ENCODE measurements at places on chromosomes 1 and 21.

DNA sequence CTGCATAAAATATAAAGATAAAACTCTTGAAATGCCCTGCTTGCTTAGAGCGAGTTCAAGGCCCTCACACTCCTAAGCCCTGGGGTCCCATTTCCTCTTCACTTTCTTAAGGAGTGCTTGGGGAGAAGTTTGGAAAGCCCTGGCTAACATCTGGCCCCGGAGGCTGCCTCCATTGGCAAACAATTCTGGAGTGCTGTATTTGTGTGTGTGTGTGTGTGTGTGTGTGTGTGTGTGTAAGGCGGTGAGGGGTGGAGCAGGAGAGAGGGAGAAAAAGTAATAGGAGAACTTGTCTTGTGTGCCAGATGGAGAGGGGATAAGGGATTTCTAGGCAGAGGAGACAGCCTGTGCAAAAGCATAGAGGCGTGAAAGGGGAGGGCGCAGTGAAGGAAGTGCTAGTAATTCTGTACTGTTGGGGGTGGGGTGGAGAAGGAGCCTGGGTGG lies 578 bp upstream of the TRIM62 start:
- peak; percentile 75 for DNase-seq

GRCh38 chr21:30577766-30578165 lies 12.4 kb downstream of the KRTAP22-2 start:
- no peak for DNase-seq

- no peak for DNase-seq
Measured at GRCh38 chr1:181812208-181812607, 249.3 kb downstream of the ZNF648 start.

GRCh38 chr1:234065794-234066447 lies 161.4 kb downstream of the SLC35F3 start:
- peak; percentile 89 for DNase-seq

DNA sequence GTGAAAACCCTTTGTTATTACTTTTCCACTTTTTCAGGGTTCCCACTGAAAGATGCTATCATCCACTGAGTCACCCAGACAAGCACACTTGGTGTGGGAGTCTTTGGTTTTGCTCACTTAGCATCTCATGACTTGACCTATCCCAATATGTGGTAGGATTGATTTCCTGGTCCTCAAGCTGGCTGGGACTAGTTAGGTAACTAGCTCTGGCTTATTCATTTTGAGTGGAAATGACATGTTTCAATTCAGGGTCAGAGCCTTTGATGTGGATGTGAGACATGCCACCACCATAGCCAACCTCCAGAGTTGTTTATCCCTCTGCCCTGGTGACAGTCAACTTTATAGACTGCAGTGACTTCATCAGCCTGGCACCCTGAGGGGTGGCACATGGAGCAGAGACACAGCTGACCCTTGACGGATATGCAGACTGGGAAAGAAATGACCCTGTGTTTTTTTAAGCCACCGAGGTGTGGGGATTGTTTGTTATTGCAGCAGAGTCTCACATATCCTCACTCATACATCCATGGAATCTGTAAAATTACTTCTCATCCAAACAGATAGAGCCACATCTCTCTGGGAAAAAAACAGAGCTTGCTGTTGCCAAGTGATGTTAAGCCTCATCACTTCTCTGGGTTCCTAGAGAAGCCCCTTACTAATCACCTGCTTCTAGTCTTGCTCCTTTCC lies 699.9 kb downstream of the MATN1 start:
- no peak for DNase-seq

DNA sequence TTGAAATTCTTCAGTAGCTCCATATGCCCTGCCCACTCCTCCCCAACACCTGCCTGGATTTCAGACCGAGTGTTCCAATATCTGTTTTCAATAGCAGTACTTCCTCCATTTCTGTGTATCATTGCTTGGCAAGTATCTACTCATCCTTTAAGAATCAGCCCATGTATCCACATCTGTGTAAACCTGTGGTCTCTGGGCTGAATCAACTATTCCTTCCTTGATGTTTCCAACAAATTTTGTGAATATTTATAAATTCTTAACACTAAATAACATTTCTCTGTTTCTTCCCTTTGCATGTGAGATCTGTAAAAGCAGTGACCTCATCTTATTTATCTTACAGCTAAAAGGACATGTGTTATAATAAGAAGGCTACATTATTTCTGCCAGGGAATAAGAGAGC lies 26.0 kb upstream of the UAP1 start:
- no peak for DNase-seq

DNA sequence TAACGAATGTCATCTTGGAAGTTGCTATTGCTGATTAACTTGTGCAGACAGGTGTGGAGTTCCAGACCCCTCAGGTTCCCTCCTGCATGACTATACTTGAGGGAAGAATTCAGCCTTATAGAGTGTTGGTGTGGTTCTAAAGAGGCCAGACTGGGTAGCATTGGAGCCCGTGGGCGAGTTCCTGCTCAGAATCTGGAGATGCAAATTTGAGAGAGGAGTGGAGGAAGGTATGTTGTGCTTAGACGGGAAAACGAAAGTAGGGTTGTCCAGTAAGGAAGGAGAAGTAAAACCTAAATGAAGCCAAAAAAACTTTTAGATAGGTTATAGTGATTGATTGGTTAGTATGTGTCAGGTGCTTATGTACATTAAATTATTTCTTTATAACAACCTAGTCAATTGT lies 79.2 kb downstream of the ZNF326 start:
- no peak for DNase-seq

DNA sequence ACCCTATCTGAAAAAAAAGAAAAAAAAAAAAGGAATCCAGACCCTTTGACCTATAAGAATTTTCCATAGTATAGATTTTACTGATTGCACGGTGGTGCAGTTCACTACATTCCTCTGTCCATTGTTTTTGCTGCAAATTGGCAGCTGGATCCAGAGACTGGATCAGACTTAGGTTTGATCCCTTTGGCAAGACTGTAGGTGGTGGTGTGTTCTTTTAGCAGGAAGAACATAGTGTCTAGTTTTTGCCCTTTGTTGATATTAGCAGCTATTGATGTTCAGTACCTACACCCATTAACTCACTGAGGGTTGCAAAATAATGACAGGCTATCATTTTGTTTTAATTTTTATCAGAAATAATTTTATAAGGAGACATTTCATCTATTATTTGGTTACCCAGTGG lies 37.1 kb downstream of the OSBPL9 start:
- DNase-seq = no peak

- DNase-seq = peak; percentile 32
Measured at GRCh38 chr1:38891753-38892152, 10.4 kb upstream of the GJA9 start.

DNA sequence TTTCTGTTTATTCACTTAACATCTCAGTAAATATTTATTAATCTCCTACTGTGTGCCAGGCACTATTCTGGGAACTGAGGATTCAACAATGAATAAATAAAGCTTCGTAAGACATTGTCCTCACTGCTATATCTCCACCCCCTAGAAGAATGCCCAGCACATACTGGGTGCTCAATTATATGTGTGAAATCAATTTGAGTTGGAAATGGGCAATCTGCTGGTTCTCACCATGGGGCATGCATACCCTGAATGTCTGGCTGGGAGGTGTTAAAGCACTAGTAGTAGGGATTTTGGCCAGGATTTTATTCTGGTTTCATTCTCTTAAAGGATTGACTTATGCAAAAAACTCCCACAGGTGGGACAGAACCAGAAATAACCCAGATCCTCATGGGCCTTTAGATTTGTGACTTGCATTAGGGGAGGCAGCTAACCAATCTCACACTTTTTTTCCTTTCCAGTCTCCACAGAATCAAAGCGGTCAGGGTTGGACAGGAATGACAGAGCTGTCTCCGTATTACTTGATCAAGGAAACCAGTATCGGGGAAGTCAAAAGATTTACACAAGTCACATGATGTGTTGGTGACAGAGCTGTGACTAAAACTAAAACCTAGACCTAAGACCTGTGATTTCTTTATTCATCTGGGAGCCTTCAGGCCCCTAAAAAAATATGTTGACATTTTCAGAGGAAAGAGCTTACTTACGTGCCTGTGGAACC lies 12.8 kb downstream of the GFI1 start:
- DNase-seq = no peak

GRCh38 chr1:2127187-2128145 lies 67.1 kb downstream of the FAAP20 start:
- no peak for DNase-seq

DNA sequence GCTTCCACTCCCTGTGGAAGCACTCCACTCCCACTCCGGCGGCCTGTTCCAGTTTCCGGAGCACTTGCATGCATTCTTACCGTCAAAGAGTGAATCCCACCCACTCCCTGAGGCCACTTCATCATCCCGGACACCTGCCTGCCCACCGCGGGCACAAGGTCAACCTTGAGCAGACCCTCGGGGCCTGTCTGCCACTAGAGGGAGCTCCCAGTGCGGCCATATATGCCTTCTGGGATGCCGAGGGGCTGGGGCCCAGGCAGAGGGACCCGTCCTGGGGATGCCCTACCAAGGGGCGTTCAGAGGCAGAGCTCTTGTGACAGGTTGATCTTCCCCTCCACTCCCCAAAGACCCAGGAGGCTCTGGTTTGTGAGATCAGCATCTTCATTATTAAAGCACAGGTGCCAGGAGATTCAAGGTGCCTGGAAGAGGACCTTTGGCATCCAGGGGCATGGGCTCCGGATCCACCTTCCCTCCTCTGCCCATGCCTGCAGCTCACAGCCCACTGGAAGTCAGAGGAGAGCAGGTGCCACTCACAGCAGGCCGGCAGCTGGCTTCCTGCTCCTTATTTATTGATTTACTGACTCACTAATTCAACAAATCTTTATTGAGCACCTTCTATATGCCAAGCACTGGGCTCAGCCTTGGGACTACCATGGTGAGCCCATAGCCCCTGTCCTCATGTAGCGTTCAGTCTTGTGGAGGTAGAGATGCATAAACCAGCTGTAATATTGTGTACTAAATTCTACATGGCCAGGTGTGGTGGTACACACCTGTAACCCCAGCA lies 47.3 kb downstream of the UBIAD1 start:
- DNase-seq = peak; percentile 81

- DNase-seq = peak; percentile 24
Measured at GRCh38 chr1:116504308-116505156, 66.3 kb downstream of the CD58 start.

GRCh38 chr1:11787251-11787803 lies 18.4 kb downstream of the MTHFR start:
- peak; percentile 34 for DNase-seq

DNA sequence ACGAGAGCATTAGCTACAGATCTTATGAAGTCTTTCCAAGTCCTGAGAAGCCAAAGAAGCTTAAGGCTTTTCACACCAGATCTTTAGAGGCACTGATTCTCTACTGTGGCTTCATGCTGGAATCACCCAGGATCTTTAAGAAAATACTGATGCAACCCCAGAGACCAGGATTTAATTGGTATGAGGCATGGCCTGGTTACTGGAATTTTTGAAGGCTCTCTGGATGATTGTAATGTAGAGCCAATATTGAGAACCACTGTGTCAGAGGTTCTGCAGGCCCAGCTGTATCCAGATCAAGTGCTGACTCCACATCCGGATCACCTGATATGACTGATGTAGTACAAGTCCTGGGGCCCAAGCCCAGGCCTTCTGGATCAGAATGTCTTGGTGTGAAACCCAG lies 105.7 kb downstream of the PLPPR5 start:
- no peak for DNase-seq

DNA sequence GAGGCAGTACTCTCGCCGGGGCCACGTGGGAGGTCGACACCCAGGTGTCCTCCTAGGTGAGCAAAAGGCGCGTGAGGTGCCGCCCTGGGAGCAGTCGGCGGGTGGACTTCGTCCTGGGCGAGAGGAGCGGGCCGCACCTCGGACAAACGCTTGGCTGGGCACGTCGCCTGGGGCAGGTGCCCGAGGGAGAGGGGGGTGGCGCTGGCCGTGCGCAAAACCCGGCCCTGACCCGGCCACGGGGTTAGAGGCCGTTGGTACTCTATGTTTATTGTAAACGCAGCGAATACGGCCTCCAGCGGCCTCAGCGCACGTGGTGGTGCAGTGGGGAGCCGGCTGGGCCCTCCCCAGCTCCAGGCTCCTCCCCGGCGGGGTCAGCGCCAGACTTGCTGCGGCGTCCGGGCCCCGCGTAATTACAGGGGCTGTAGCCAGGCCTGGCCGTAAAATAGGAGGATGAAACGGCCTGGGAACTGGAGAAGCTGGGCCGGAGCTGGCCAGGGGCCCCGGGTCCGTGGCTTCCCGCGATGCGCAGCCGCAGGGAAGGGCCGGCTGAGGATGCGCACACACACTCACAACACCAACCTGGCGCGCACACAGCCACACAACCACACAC lies 1.6 kb upstream of the EFNA1 start:
- peak; percentile 94 for DNase-seq

DNA sequence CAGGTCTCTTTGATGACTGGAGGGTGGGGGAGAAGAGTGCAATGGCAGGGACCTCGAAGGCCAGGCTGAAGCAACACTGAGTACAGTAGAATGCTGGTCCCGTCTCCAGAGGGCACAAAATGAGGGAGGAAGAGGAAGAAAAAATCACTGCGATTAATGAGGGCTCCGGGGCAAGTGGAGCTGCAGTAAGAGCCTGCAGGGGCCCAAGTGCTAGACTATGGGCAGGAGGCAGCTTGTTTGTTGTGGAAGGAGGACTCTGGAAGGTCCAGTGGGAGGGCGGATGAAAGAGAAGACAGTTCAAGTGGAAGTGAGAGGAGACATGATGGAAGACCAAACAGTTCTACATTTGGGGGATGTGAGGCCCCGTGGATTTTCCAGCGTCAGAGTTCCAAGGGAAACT lies 17.4 kb downstream of the TMCC2 start:
- no peak for DNase-seq

DNA sequence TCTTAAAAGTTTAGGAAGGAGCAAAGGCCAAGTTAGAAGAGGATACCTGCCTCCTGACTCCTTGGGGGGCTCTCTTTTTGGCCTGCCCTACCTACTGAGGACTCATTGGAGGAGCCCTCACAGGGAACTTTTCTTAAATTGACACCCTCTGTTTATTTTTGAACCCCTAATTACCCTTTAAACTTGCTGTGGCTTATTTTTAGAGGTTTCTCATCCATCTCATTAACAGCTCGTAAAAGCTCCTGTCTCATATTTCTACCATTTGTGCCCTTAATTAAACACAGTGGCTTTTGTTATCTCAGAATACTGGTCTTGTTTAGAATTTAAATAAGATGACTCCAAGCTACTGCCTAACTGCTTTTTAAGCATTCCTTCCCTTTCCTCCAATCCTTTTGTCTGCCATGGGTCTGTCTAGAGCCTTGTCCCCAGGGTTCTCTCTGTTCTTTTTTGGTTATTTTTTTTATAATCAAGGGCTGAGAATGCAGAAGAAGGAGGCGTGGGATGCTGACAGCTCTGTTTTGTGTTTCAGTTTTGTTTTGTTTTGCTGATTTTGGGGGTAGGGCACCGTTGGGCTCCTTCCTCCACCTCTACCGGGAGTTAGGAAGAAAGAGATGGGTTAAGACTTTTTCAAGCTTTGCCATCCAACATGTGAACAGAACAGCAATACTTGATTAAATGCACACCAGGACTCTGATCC lies 78.0 kb downstream of the SYT6 start:
- DNase-seq = no peak
